ENCODE measurements at places on chromosomes 3 and 15.

DNA sequence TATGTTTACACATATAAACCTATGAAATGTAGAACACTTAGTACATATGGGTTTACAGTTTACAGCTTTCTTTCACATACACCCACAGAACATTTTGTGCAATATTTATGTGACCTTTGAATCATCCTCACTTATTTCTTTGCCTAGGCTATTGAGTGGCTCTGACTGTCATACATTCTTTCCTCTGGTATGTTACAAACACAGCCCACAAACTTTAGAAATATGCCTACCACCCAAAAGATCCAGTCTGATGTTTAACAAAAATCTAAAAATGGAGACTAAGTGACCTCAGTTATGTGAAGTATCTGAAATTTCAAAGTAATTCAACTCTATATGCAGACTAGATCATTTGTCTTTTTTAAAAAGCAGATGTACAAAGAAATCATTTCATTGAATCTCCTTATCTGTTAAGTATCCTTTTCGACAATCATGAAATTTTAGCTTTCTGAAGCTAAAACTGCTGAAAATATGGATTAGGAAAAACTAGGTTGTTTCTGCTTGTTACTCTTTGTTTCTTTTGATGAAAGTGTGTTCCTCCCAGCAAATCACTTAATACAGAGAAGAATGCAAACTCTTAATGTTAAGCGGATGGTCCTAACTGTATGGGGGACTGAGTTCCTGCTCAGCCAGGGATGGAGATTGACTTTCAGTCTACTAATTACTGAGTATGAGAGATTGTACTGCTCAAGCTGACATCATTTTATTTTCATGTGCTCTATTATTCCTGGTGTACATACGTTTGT, 27.7 kb downstream of the CCDC54 start:
- no peak for DNase-seq

DNA sequence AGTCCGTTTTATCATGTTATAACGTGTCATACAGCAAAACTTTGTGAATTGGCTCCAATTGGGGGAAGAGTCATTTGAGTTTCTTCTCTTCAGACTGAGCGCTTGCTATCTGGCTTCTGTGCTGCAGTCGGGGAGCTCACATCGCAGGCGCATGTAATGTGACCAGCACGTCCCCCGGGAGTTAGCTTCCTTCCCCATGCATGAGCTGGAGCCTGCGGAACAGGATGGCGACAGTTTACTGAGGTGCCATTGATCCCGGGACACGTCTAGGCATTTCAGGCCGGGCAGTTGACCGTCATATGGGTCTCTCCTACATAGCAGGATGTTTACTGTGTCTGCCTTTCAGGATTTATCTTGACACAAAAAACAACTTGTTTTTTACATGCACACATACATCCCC, 44.8 kb downstream of the CMTM8 start:
- DNase-seq: no peak

- DNase-seq: no peak
Measured at GRCh38 chr3:58190882-58191281, 19.9 kb downstream of the DNASE1L3 start.

DNA sequence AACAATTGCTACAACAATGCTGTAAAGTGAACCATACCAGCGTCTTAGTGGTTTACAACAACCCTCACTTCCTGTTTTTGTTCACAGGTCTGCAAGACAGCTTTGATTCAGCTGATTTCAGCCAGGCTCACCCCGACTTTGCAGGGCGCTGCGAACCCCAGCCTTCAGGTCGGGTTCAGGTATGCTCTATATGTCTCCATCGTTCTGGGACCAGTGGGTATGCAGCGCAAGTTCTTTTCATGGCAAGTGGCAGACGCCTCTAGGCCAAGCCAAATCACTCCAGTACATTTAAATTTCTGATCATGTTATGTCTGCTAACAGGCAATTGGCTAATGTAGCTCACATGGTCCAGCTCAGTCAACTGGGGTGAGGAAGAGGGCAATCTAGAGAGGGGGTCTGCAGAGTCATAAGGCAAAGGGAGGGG, 52.4 kb upstream of the RGMA start:
- no peak for DNase-seq

DNA sequence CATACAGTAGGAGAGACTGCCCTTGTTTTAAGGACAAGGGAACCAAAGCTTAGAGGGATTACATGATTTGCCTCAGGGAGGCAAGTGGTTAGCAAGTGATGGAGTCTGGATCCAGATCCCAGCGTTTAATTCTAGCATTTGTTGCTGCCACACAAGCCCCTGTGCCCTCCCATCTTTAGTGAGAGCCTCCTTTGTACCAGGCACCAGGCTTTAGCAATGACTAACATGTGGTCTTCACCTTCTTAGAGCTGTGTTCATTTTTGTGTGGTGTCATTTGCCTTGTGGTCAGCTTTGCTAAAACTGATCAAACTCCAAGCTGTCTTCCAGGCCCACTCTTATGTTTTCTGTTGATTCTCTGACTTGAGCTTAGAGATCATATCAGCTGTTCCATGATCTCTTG, 290.5 kb downstream of the RPLP1 start:
- no peak for DNase-seq

DNA sequence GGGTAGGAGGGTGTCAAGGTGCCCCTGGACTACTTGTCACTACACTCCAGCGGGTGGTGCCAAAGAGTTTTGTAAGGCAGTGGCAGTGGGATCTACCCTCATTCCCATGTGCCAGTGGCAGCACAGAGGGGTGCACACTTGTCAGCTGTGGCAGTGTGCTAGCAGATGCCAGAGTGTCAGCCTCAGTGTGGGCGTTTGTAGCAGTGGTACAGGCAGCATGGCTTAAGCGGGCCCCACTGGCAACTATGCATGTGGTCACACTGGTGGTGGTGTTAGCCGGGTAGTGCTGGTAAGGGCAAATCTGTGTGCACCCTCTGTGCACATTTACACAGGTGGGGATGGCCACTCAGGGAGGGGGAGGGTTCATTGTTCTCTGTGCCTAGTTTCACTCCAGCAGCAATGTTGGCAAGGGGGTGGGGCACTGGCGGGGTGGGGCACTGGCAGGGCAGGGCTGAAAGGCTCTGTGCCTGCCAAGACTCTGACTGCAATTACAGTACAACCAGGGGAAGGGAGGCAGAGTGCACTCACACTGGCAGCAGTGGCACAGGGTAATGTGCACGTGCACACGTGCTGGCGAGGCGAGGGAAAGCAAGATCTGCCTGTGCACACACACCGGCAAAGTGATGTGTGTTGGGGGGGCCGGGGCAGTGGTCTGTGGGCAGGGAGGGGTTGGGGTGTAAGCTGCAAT, 31.8 kb downstream of the MYO9A start:
- no peak for DNase-seq

- no peak for DNase-seq
Measured at GRCh38 chr3:43248185-43248583, 38.2 kb upstream of the SNRK start.

DNA sequence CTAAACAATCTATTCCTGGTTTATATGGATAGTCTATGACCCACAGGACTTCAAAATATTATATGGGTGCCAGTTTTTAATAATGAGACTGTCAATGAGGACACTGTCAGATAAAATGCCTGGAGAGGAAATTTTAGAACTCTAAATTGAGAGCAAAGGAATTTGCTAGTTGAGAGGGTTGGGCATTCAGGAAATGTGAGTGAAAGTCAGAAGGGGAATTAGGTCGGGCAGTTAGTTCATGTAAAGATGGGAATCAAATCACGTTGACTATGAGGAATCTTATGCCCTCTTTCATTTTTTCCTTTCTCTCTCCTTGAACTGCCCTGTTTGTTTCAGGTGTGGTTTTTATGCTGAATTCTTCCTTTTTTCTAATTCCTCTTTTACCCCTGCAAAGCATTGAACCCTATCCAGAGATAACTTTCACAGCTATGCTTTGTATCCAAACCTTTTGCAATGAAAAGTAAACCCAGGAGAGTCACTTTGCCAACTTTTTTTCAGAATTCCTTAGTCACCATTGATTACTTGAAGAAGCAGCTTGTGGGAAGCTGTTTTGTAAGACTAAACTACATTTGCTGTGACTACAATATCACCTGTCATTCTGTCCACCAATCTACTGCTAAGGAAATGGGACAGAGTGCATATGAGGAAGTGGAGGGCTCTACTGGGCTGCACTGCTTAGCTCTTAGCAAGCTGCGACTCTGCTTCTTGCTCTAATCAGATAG, 27.8 kb downstream of the CHP1 start:
- DNase-seq: no peak

DNA sequence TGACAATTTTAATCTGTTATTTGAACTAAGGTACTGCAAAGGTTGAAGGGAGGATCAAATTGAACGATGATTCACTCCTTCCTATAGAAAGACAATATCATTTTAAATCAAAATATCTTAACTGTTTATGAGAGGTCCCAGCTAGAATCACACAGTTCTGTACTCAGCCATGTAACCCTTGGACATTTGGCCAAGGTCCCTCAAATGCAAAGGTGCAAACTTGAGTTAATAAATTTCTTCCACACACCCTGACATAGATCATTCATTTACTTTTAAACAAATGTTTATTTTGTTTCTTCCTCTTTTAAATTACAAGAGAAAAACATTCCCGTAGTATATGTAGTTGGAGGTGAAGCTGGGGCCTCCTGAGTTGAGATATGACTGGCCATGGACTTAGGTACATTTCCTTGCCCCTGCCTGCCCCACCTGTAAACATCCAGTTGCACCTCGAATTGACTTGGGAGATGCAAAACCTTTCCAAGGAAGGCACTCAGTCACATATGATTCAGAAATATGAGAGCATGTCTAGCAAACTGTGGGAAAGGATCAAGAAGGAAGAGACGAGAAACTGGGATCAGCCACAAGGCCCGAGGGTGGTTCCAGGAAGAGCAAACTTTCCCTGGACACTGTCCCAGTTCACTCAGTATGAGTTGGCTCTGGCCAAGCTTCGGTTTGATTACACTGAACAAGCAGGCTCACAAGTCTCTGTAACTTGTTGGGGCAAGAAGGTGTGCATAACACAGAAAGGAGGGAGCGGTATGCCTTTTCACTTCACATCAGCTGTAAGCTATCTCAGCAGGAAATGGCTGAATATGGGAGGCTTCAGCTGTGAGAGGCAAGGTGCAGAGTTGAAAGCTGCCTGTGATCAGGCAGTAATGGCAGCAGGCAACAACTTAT, 6.7 kb downstream of the TNFSF10 start:
- DNase-seq: peak; percentile 40

GRCh38 chr3:72591522-72592421, 256.5 kb downstream of the SHQ1 start:
- DNase-seq: no peak

GRCh38 chr15:56249092-56249491, 5.4 kb upstream of the RFX7 start:
- peak; percentile 6 for DNase-seq

- no peak for DNase-seq
Measured at GRCh38 chr3:116226266-116226665, 219.0 kb downstream of the LSAMP start.

GRCh38 chr3:172312711-172313110, 135.5 kb downstream of the GHSR start:
- no peak for DNase-seq

GRCh38 chr3:138768125-138768524, 66.6 kb downstream of the PIK3CB start:
- DNase-seq: no peak

DNA sequence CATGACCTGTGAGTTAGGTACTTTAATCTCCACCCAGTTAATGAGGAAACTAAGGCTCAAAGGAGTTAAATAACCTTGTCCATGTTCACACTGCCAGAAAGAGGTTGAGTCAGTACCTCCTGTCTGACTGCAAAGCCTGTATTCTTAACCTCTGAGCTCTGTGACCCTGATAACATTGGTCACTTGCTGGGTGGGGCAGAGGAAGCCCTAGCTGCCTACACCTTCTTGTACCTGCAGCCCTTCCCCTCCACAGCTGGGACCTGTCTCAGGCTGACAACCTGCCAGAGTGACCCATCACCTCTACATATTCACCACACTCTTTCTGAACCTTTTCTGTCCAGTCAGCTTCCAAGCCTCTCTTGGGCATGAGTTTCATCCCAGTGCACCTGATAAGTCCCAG, 106.1 kb upstream of the HES1 start:
- no peak for DNase-seq
